ENCODE measurements at places on chromosomes 2 and 18.

DNA sequence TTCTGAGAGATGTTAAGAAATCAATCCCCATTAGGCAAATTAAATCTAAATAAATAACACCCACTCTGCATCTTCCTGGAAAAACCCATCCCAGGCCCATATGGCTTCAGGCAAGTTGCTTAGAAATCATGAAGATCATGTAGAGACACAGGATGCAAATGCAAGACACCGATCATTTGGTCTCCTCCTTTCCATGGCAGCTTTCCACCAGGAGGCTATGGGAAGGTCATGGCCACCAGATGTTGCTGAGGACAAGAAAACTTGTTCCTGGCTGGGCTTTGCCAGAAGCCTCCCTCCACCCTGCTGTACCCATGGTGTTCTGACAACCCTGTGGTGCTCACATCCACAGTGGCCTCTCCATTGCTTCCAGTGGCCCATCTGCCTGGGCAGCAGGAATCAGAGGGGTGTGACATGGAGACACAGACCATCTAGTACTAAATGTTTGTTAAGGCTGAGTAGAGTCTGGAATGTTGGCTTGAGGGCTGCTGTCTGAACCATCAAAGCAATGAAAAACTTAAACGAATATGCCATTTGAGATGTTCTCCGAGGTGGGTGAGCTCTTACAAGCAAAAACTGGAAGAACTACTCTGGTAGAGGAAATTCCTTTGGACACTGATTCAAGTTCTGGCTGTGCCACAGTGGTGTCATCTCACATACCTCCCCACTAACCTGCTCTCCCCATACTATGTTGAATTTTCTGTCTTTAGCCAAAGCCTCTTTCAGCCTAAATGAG, 293.2 kb downstream of the TNS1 start:
- DNase-seq = no peak

DNA sequence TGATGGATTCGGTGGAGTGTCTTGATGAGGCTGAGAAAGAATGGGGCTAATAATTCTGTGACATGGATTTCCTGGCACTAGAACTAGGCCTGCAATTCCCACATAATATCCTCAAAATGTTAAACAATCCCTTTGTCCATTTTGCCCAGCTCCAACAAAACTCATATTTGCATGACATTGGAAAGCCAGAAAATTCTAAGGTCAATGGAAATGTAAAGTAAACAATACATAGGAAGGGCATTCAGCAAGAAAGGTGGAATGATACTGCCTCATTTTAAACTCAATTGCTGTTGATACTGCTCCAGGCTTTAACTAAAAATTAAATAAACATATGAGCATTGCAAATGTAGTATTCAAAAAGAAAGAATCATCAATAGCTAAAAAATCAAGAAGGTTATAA, 434.8 kb upstream of the SLC8A1 start:
- DNase-seq = no peak

DNA sequence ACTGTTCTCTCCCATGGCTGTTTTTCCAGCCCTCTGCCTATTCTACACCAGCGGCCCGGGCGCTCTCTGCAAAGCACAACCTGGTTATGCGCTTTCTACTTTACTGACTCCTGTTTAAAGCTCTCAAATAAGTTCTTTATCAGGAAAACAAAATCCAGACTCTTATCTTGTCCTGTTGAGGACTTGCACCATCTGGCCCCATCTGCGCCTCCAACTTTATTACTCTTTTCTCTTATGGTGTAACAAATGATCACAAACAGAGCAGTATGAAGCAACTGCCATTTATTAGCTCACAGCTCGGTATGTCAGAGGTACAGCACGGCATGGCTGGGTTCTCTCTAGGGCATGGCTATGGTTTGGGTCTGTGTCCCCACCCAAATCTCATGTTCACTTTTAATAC, 236.5 kb upstream of the NT5C1B start:
- no peak for DNase-seq

DNA sequence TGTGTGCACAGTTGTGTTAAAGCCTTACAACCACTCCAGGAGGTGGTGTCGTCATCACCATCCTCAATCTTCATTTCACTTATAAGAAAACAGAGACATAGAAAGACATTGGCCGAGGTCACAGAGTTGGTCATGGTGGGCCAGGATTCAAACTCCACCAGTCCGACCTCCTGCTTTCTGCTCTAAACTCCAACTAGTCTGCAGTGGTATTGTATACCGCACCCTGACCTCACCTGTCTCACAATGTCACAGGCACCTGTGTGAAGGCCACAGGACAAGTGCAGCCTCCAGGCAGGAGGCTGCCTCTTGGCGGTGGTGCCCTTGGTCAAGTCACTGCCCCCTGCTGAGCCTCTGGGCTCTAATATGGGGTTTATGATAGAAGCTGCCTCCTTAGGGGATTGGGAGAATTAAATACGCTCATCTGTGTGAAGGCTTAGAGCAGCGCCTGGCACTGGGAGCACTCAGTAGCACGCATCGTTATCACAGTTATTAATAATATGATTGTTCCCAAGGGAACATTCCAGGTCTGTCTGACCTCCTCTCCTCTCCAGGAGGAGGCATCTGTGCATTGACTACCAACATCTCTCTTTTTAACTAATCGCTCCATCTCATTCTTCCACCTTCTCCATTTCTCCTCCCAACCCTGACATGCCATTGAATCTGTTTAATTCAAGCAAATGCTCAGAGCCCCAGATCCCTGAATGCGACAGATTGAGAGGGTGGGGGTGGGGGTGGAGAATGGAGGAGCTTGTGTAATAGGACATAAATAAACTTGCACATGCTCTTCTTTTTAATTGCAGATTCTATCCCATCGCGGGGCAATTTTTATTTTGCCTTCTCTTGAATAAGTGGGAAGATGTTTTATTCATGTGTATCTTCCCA, 112.7 kb downstream of the MCFD2 start:
- no peak for DNase-seq

- no peak for DNase-seq
These were observed 364.1 kb upstream of the HS6ST1 start for GRCh38 chr2:128682729-128683284.

DNA sequence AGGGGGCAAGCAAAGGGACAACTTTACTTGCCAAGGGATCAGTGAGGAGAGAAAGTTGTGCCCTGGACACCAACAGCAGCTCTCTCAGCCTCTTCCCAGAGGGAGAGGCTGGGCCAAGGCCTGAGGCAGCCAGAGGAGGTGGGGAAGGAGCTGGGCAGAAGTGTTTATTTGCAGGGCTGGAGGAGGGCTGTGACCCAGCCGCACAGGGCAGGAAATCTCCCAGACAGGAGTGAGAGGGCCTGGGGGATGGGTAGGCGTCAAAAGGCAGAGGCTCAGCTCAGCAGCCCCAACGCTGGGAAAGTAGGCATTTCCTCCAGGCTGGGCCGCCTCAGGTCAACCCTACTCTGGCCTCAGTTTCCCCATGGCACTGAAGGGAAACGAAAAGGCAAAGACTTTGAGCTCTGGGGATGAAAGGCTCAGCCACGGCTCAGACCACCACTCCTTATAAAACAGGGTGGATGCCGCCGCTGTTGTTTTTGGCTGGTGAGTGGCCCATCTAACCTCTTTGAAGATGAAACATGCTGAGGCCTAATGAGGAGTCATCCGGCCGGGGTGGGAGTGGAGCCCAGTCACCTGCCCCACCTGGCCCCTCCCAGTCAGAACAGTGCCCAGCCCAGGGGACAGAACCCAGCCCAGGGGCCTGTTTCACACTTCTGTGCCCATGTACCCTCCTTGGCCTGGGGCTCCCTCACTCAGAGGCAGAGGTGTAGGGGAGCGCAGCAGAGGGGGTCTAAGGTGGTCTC, 21.9 kb upstream of the SEMA4C start:
- DNase-seq = no peak

- no peak for DNase-seq
These were observed 14.5 kb downstream of the OSBPL6 start for GRCh38 chr2:178208817-178209216.

DNA sequence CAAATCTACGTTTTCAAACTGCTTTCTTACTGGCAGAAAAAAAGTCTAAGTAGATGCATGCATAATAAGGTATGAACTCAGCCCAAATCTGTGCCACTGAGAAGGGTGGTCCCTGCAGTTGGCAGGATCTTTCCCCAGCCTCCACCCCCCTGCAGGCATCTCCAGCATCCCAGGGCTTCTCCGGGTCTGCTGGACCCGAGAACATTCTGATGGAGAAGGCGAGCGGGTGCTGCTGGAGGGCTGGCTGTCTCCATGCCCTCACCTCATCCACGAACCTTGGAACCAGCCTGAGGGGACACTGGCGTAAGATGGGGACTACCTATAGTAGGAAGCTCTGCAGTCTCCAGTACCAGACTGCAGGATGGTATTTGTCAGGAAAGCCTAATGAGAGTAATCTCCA, 198.9 kb downstream of the HDAC4 start:
- no peak for DNase-seq

GRCh38 chr2:10362096-10362897, 59.6 kb downstream of the HPCAL1 start:
- no peak for DNase-seq

DNA sequence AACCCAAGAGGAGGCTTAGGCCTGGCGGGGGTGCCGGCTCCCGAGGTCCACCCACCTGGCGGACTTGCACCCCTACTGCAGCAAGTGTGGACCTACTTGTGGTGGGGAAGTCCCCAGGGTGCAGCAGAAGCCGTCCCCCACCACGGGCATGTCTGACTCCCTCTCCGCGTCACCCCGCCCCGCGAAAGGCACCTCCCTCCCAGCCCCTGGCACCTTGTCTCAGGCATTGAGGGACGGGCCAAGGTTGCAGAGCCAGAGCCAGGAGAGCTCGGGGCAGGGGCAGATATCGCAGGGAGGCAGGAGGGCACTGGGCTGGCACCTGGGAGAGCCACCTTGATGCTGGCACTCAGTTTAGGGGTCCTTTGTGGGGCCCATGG, 19.0 kb downstream of the CROCC2 start:
- no peak for DNase-seq

GRCh38 chr18:49875783-49876182, 62.5 kb upstream of the ACAA2 start:
- DNase-seq = no peak

- no peak for DNase-seq
These were observed 77.3 kb downstream of the CLIP4 start for GRCh38 chr2:29192526-29192925.

- no peak for DNase-seq
These were observed 590.2 kb downstream of the EPHA4 start for GRCh38 chr2:220981926-220982325.

GRCh38 chr2:28311660-28312249, 80.9 kb upstream of the FOSL2 start:
- DNase-seq = no peak

DNA sequence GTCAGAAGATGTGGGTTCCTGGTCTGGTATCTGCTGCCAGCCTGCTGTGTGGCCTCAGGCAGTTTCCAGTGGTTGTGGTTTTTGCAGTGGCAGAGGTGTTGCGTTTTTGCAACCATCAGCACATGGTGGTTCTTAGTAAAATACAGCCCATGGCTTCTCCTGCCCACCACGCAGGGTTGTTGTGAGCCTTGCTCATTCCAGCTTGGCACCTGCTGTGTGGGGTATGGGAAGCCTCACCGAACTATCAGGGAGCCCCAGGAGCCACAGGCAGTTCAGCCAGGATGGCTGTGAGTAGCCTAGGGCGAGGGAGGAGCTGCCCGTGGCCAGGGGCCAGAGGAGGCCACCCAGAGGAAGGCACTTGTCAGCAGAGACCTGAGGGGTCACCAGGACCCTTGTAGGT, 9.8 kb downstream of the ARID5A start:
- DNase-seq = no peak

- DNase-seq = peak; percentile 70
These were observed 73.2 kb upstream of the SMAD2 start for GRCh38 chr18:48003426-48004349.

- no peak for DNase-seq
These were observed 46.2 kb downstream of the FAM168B start for GRCh38 chr2:131046918-131047652.

DNA sequence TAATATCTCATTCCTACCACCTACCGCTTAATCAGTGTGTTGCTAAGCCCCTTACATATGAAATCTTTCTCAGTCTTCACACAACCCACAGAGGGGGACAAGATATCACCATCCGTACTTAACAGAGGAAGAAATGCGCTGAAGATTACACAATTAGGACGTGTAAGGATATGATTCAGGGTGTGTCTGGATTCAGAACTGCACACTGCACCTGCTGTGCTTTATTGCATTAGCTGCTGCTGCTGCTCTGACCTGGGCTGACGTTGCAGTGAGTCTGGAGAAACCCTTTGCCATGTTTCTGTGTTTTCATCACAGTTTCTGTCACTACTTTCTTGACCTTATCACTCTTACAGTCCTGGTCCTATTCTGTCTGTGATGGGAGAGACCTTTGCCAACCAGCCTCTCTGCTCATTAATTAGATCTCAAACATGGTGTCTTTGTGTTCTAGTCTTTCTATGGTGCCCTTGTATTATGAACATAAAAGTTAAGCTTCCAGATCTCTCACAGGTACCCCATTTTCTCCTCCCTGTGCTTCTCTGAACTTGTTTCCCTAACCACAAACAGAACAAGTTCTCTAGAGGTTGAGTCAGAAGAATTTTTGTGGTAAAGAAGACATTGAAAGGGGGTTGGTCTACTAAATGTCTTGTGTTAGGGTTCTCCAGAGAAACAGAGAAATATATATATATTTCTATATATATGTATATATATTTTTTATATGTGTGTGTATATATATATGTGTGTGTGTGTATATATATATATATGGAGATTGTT, 92.9 kb upstream of the CYP1B1 start:
- no peak for DNase-seq

GRCh38 chr18:76466410-76466991, 28.5 kb downstream of the ZNF516 start:
- DNase-seq = no peak

DNA sequence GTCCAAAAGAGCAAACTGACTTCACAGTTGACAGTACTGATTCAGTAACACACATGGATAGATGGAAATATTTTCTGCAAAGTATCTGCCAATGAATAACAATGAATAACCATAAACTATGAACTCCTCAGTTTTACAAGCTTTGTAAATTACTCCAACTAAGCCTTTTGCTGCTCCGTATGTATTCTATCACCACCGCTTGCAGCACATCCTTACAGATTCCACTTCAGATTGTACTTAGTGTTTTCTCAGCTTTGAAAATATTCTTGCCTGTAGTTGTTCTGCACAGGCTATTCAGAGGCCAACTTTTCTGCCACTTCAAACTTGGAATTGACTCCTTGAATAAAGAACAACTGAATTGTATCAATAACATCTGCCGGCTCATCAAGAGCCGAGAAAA, 36.2 kb downstream of the TLK1 start:
- DNase-seq = no peak

Data from glomerular endothelial cell (primary cell).